CD4-positive, alpha-beta T cell treated with Interleukin-17A for 1 hour (primary cell): ENCODE measurements at places on chromosomes 11 and 22.
A peak's percentile ranks its signal among the peaks of the same experiment; 100 is the strongest.

GRCh38 chr11:94757037-94757735 lies 11.0 kb upstream of the AMOTL1 start:
- no peak for DNase-seq

GRCh38 chr22:42972649-42973535 lies 42.1 kb downstream of the PACSIN2 start:
- DNase-seq, result no peak

GRCh38 chr11:91927448-91927847 lies 297.2 kb upstream of the FAT3 start:
- DNase-seq, result no peak

DNA sequence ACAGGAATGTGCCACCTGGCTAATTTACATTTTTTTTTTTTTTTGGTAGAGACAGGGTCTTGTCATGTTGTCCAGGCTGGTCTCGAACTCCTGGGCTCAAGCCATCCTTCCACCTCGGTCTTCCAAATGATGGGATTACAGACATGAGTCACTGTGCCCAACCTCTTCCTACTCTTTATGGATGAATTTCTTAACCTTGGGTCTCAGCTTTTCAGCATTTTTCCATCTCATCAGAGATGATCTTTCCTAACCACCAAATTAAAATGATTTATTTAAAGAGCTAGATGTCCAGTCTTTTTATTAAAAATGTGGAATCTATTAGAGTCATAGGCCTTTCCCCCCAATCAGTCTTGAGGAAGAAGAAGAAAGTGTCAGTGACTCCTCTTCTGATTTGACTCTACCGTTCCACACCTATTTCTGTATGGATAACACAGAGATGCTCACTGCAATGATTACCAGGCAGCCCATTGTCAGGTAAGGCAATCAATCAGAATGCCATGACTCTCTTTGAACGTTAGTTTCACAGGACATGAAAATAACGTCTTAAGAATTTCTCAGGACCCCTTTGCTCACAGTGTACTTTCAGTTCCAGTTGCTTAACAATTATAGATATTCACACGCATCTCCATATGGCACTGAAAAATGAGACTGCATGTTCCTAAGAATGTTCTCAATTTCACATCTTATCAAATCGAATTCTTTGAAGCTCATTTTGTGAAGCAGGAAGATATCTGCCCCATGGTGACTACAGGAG lies 51.0 kb downstream of the MIAT start:
- no peak for DNase-seq

GRCh38 chr11:69460540-69461257 lies 20.8 kb upstream of the LINC01488 start:
- DNase-seq, result no peak

DNA sequence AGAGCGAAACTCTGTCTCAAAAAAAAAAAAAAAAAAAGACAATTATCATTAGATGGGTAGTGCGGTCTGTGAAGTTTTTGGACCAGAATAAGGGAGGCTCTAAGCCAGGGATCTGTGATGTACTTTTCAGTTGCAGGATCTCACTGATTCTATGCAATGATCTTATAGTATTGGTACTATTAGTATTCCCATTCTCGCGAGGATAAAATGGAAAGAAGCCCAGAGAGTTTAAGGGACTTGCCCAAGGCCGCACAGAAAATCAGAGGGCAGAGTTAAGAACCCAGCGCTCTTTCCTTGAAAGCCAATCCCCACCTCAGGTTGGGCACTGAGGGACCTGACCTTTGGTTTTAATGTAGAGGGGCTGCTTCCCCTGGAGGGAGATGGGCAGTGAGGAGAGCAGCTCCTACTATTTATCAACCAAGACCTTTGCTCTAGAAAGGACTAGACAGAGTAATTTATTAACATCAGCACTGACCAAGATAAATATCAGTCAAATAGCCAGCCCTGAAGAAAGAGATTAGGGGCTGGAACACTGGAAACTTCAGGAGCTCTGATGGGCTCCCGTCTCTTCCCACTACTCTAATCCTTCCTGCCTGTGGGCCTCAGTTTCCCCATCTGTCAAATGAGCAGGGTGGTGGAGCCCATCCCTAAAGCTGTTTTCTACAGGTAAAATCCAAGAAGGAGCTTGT lies 6.0 kb downstream of the NIPSNAP1 start:
- no peak for DNase-seq

DNA sequence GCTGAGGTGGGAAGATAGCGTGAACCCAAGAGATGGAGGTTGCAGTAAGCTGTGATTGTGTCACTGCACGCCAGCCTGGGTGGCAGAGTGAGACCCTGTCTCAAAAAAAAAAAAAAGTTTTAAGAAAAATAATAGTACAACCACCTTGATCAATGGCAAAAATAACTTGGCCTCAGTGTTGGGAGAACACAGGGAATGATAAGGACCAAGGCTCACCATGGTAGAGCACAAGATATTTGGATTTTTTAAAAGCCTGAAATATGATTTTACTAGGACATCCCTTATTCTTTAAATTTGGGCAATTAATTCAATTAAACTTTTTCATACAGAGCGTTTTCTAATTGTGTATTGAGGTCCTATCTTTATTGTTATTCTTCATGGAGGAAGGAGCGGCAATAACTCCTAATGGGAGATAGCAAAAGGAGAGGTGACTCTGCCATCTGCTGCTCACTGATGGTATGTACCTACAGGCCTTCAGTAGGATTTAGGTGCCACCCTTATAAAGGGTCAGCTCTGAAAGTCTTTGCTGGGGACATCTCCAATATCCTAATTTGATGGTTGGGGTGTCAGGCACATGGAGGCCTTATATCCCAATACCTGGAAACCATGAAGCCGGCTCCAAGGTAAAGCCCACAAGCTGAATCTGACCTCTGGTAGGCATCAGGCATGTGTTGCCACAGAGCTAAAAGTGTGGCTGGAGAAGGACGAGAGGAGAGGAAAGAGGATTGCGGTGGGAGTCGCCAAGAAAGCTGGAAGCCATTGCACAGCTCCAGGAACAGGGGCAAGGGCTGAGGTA lies 21.9 kb upstream of the POLD3 start:
- DNase-seq, result peak; percentile 29

GRCh38 chr11:122634501-122634900 lies 21.0 kb upstream of the UBASH3B start:
- no peak for DNase-seq

DNA sequence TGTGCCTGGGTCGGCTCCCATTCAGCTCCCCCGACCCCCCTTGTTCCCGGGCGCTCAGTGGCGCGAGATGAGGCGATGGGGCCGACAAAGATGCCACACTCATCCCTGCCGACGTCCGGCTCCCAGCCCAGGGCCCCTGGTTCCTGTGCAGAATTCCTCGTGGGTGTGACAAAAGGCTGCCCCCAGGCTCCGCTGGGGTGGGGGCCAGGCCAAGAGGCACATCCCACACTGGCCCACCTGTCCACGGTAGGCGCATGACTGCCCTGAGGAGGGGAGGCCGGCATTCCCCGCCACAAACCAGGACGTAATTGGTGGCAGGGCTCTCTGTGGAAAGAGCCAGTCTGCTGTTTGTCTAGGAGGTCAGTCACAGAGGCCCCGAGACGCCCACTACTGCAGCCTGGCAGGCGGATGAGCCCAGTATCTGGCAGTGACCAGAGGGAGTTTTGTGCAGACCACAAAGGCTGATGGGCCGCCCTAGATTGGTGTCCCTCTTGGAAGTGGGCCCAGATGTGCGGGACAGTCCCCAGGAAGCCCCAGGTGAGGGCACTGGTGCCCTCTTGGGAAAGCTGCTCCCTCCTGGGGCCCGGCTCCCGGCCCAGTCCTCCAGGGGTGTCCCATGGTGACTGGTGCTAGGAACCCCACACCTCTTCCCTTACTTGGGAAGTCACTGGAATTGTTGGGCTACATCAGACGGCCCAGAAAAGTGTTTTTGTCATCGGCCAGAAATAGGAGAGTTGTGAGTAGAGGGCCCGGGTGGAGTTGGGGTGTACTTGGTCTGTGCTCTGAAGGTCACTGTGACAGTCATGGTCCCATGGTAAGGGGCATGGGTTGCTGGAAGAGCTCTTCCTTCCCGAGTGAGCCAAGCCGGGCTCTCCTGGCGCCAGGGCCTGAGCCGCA lies 5.8 kb downstream of the CCND1 start:
- DNase-seq, result no peak

GRCh38 chr11:83087035-83087434 lies 15.3 kb upstream of the RAB30 start:
- DNase-seq, result no peak

DNA sequence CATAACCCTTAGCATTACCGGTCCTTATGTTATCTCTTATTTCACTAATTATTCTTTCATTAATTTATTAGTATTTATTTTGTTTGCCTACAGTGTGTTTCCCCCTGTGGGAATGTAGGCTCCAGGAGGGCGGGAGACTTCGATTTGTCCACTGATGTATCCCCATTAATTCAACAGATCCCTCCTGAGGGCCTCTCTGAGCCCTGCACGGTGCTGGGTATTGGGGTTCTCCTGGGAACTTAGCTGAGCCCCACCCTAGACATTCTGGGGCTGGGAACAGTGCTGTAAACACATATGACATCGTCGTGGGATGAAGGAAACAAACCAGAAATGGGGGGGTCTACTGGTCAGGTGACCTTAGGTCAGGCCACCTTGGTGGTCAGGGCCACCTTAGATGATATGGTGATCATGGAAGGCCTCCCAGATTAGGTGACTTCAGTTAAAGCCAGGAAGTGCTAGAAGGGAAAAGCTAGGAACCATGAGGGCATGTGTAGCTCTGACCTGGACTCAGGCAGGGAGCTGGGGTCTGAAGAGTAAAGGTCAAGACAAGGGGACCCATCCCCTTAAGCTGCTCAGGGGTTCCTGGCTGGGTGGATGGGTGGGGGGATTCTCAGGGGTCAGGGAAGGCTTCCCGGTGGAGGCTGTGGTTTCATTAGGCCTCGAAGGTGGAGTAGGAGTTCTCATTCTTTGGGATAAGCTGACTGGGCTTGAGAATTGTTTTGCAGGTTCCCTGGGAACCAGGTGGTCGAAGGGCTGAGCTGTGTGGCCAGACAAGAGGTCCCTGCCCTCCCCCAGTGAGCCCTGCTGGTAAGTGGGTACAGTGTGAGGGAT lies 1.0 kb downstream of the PHETA2 start:
- no peak for DNase-seq

DNA sequence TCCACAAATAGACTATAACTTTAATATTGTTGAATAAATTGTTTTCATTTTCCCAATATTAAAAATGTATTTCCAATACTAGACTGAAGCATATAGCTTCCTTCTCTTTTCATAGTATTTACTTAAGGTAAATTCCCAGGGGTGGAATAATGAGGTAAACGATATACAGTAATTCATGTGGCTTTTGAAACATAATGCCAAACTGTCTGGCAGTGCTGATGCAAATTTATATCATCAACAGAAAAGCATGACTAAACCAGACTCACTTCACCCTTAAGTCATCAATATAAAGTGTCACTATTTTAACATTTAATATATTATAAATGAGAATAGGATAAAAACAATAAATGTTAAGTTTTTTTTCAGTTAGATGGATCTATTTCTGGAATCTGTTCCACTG lies 13.6 kb downstream of the C2CD3 start:
- DNase-seq, result no peak
